Fibroblast of skin of left biceps (primary cell): ENCODE measurements at places on chromosomes 4 and X.

DNA sequence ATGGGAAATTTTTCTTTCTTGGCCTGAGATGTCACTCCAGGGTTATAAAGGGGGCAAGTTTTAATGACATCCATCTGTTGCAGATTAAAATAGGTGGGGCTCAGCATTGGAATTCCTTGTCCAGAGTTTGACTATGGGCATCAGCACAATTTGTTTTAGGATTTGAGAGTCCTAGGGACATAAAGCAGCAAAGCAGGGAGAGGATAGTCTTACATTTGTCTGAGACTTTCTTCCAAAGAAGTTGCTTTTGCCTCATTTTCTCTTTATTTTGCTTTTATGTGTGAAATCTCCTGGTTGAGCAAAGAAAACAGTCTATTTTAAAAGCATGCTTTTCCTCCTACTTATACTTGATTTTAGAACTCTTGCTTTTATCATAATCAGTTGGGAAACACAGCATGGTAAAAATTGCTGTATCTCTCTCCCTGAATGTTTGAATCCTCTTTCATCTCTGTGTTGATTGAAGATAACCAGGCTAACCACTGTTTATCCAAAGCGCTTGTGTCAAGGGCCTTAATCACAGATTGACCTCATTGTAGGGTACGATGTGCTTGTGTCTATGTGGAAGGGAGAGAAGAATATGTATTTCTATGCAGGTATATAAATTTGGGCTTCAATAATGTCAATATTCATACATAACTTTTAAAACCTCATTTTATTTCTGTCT lies 121.5 kb downstream of the ANK2 start:
- no peak for DNase-seq

DNA sequence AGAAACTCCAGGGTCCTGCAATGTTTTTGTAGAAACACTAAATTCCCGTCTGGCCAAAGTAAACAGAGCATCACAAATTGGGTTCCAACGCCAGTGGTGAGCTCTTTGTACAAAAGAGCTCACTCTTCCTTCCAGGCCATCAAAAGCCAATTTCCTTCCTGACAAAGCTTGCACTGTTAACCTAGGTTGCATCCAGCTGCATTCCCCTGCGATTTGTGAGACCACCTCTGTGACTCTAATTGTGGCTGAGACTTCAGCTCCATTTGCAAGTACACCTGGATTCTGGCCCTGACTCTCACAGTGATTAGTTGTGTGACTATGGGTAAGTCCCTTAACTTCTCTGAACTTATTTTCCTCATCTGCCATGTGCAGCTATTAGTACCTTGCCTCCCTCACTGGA lies 212.5 kb upstream of the CXorf66 start:
- no peak for DNase-seq

DNA sequence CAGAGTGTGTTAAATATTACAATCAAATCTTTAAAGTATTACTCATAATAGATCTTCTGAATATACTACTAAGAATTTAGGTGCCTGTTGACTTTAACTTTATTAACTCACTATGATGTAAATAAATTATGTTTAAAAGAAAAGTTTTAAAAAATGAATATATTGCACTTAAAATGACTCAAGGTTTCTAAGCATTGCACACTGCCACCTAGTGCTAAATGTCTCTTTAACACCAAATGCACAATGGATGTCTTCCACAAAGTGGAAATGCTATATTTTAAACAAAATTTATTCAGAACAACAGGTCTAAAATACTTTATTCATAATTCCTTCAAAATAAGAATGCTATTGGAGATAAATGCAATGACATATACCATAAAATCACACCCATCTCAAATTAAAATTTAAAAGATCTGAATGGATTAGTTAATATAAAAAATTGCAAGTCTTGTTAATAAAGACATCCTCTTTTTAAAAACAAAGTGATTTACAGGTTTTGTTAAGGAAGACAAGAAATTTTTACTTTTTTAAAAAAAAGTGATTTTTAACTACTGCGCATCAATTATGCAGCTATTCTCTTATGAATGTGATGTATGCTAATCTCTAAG lies 5.5 kb downstream of the INPP4B start:
- DNase-seq: no peak

- peak; percentile 29 for DNase-seq
Observed at GRCh38 chr4:80138551-80139538, 58.5 kb upstream of the PRDM8 start.

DNA sequence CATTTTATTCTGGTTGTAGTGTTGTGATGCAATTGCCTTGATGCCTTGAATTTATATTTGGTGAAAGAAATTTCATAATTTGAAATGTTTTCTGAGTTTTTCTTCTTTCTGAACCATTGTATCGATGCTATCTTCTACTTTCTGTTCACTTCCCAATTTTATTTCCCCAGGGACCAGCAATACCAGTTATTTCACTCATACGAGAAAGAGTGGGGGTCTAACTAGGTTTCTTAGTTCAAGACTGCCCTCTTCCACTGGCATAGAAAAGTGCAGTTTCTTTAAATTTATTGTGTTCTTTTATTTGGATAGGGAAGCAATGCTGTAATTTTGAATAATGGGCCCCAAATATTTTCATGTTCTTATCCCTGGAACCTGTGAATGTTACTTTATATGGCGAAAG lies 544.0 kb upstream of the ADGRL3 start:
- peak; percentile 28 for DNase-seq

- no peak for DNase-seq
Observed at GRCh38 chrX:129746557-129747470, 8.0 kb downstream of the XPNPEP2 start.

DNA sequence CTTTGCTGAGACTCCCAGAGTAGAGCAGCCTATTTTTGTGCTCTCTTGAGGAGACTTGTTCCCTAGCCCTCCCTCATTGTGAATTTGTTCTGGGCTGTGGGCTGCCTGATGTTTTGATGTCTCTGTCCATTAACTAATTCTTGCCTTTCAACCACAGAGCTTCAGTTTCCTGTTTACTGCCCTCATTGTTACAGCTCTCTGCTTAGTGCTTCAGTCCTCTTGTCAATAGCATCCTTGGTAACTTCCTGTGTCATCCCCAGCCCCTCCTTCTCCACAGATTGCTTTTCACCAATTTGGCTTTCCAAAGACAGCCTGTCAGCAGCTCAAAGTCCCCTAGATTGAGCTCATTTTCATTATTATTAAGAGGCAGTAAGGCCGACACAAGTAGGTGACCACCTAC lies 69.9 kb downstream of the COX7B2 start:
- DNase-seq: no peak
